WERI-Rb-1 (cell line): ENCODE measurements at places on chromosomes 5 and 9.

DNA sequence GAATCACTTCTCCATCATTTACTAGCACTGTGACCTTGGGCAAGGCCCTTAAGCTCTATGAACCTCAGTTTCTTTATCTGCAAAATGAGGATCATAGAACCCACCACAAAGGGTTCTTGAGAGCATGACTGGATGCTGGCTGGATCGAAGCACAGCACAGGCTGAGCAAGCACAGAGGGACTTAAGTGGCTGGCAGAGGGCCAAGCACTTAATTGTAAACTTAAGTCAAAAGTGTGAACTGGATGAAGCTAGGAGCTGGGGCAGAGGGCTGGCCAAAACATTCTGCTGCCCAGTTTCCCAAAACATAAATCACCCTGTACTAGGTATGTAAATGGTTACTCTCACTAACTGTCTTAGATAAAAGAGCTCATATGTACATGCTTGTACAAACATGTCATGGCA, 112.3 kb upstream of the WWC1 start:
- DNase-seq = no peak

DNA sequence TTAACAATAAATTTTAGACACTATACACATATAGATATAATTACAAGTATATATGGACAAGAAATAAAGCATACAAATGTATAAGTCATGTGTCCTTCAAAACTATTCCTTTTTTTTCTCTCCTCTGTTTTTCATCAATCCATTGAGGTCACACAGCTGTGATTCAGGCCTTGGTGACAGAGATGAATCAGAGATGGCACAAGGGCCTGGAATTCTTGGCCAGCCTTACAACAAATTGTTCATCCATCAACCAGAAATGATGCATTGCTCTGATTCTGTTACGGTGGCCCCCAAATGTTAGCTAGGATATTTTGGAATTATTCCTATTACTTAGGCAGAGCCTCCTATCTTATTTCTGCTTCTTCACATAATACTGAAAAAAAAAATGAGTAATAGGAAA, 108.7 kb upstream of the MPDZ start:
- no peak for DNase-seq

GRCh38 chr9:107751567-107752210, 262.1 kb upstream of the KLF4 start:
- no peak for DNase-seq

DNA sequence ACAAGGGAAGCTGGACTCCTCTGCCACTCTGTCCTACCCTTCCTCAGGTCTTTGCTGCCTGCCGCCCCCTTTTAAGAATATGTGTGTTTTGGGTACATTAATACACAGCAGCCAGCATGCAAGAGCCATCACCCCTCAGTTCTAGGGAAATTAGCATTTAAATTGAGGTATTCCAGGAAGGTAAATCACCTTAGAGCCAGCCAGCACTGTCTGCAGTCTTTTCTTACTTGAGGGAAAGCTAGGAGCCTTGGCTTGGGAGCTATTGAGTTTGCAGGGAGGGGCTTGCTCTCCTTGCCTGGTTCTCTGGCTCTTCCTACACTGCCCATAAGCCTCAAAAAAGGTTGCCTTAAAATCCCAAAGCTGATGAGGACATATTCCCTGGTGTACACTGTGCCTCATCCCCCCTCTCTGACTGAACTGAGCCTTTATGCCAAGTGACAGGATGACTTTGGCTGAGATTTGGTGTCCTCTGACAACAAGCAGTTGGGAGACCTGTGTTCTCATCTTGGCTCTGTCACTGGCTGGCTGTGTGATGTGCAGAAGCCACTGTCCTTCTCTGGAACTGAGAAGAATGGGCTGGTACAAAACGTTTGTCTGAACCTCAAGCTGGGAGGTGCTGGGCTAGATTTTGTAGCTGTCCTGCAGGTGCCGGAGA, 54.1 kb downstream of the TRIM32 start:
- no peak for DNase-seq

GRCh38 chr5:165894916-165895315, 2389.5 kb downstream of the MAT2B start:
- DNase-seq = peak; percentile 49

DNA sequence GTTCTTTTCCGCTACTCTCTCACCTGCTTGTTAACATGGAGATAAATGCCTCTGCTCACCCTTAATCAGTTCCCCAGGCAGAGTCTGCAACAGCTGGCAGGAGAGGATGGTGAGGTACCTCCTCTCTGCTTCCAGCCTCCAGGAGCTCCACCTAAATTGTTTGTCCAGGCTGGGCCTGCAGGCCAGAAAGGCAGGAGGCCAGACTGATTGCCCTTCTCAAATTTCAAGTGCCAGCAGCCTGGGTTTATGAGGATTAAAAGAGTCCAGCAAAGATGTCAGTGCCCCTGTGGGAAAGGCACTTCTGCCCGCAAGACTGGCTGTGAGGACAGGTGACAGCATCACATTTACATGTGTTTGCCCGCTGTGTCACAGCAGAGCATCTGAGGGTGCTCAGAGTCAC, 19.8 kb downstream of the CORO2A start:
- peak; percentile 71 for DNase-seq

- DNase-seq = no peak
Measured at GRCh38 chr5:162882629-162883028, 554.8 kb upstream of the CCNG1 start.

DNA sequence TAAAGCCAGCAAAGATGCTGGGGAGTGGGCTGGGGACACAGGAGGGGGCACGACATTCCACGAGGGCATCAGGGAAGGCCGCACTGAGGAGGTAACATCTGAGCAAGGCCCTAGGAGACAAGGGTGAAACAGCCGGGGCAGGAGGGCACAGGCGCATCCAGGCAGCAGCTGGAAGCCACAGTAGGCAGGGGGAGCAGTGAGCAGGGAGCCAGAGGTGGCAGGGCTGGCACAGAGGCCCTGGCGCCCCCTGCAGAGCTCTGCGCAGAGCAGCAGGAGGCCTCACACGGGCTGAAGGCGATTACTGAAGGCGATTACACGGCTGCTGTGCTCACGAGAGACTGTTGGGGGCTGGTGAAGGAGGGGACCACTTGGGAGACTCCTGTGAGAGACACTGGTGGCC, 15.4 kb downstream of the LMAN2 start:
- peak; percentile 25 for DNase-seq

- DNase-seq = no peak
Measured at GRCh38 chr5:52190737-52191136, 597.0 kb upstream of the ITGA1 start.

GRCh38 chr5:142325725-142326479, 1.1 kb upstream of the SPRY4 start:
- DNase-seq = peak; percentile 91

GRCh38 chr5:56303511-56303910, 70.4 kb upstream of the ANKRD55 start:
- DNase-seq = no peak

GRCh38 chr5:76801159-76801802, 17.5 kb upstream of the F2RL1 start:
- no peak for DNase-seq

DNA sequence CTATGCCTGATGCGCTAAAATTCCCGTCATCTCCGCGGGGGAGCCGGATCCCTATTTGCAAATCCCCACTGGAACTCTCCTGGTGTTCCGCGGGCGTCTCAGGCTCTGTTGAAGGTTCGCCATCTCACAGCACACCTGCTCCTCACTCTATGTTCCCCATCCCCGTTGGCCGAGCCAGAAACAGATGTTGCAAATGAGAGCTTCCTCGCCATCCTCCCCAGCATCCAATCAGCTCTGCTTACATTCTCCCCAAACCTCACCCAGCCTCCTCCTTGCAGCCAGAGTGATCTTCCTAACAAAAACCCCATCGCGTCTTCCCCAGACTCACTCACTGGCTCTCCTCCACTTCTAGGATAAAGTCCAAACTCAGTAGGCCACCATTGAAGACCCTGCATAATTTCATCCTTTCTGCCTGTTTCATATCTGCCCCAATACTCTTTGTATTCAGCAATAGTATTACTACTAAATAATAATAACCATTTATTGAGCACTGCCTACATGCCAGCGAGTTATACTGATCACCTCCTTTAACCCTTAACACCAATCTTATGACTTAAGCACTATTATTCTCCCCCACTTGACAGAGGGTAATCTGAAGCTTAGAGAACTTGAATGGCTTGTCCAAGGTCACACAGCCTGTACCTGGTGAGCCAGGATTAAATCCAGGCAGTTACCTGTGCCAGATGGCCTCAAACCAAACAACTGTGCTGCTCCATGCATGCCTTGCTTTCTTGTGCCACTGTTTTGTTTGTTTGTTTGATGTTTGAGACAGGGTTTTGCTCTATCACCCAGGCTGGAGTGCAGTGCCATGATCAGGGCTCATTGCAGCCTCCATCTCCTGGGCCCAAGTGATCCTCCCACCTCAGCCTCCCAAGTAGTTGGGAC, 14.0 kb downstream of the AQP7 start:
- peak; percentile 48 for DNase-seq

GRCh38 chr9:72351538-72352453, 13.2 kb downstream of the ZFAND5 start:
- DNase-seq = no peak

GRCh38 chr9:5510360-5510931, at the start of gene PDCD1LG2:
TSS of gene PDCD1LG2 (plus strand) at chr9:5510531. CDS start at chr9:5522547, 12,016 bp downstream.
- DNase-seq = no peak

- DNase-seq = no peak
Measured at GRCh38 chr9:9973062-9973461, 639.7 kb downstream of the PTPRD start.

DNA sequence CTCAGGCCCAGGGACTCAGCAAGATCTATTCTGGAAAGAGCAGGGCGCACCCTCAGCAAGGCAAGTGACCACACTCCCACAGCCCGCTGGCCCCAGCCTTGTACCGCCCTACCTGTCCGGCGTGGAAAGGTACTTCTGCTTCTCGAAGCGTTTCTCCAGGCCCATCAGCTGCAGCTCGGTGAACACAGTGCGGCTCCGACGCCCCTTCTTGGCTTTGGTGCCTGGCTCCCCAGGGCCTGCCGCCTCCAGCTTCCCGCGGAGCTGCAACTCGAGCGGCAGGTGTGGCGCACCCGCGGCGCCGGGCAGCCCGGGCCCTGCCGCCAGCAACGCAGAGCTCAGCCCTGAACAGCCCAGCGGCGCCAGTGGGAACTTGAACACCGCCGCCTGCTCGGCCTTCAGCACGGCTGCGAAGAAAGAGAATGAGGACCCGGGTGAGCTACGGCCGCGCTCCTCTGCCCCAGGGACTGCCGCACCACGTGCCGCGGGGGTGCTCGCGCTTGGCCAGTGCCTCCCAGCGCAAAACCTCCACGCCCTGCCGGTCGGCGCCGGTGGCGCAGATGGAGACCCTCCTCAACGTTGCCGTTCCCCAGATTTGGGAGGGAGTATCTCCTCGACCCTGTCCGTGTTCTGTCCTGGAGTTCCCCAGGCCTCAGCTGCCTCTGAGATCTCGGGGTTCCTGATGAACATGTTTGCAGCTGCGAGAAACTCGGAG, 2.2 kb downstream of the BARX1 start:
- DNase-seq = no peak

GRCh38 chr9:88930716-88931115, 60.6 kb upstream of the S1PR3 start:
- DNase-seq = no peak

GRCh38 chr9:30201024-30201423, 2183.4 kb upstream of the ACO1 start:
- no peak for DNase-seq

DNA sequence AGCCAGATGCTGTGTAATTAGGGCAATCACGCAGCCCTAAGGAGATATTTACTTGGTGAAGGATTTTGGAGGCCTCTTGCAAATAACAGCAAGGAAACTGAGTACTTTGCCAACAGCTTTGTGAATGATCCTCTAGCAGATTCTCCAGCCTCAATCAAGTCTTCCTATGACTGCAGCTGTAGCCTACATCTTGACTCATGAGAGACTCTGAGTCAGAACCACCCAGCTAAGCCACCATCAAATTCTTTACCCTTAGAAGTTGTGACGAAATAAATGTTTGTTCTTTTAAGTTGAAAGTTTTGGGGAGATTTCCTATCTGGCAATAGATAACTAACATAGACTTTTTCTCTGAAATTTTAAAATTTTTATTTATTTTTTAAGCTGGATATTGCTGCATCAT, 237.6 kb upstream of the CCNH start:
- no peak for DNase-seq

GRCh38 chr9:128714586-128715435, 9.1 kb downstream of the ZDHHC12 start:
- no peak for DNase-seq

DNA sequence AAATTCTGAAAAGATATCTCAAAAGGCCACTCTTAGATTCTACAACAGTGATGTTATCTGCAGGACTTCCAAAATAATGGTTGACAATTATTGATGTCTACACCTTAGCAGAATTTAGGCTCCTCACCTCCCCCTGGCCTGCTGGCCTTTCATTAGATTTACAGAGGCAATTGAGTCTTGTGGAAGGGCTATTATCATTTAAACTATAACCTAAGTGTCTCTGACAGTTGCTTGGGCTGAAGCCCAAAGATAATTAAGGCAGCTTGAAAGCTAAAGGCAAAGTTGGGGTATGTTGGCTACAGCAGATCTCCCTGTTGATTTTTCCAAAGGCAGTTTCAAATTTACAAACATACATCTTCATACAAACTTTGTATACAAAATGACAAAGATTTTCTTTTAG, 912.3 kb downstream of the TAF11L14 start:
- no peak for DNase-seq

- peak; percentile 37 for DNase-seq
Measured at GRCh38 chr5:153807801-153808200, 230.9 kb downstream of the FAM114A2 start.

- no peak for DNase-seq
Measured at GRCh38 chr5:153555420-153556114, 65.1 kb downstream of the GRIA1 start.

- peak; percentile 77 for DNase-seq
Measured at GRCh38 chr9:123373946-123374345, 17.9 kb downstream of the CRB2 start.

- DNase-seq = peak; percentile 88
Measured at GRCh38 chr9:96418920-96419690, 935 bp upstream of the ZNF367 start.

- DNase-seq = peak; percentile 21
Measured at GRCh38 chr5:73901455-73901854, 275.5 kb downstream of the ARHGEF28 start.

- peak; percentile 83 for DNase-seq
Measured at GRCh38 chr9:112570671-112571167, 84.1 kb downstream of the KIAA1958 start.

- peak; percentile 60 for DNase-seq
Measured at GRCh38 chr9:108565651-108566378, 290.0 kb downstream of the ACTL7B start.

GRCh38 chr5:51385216-51385615, 2.0 kb downstream of the ISL1 start:
- DNase-seq = no peak

GRCh38 chr9:90996154-90997065, 194.8 kb downstream of the SYK start:
- DNase-seq = no peak

DNA sequence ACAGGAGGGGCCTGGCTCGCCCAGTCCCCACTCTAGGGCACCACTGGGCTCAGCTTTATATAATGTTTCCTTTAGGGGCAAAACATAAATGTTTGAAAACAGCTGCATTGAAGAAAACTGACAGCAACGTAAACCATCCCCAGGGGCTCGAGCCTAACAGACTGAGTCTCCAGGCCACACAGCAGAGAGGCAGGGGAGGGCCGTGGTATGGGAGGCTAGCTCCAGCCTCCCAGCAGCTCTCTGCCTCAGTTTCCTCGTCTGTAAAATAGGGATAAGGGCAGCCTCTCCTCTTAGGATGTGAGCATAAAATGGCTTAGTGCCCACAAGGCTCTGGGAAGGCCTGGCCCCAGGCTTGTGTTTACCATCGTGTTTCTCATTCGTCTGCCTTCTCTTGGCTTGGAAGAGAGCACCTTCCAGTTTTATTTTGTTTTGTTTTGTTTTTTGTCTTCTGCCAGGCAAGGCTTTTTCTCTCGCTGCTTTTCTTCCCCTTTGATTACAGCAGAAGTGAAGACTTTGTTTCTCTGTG, 2.7 kb downstream of the ANKRD33B start:
- no peak for DNase-seq
